ENCODE measurements at places on chromosomes 3 and 15.
A peak's percentile ranks its signal among the peaks of the same experiment; 100 is the strongest.

DNA sequence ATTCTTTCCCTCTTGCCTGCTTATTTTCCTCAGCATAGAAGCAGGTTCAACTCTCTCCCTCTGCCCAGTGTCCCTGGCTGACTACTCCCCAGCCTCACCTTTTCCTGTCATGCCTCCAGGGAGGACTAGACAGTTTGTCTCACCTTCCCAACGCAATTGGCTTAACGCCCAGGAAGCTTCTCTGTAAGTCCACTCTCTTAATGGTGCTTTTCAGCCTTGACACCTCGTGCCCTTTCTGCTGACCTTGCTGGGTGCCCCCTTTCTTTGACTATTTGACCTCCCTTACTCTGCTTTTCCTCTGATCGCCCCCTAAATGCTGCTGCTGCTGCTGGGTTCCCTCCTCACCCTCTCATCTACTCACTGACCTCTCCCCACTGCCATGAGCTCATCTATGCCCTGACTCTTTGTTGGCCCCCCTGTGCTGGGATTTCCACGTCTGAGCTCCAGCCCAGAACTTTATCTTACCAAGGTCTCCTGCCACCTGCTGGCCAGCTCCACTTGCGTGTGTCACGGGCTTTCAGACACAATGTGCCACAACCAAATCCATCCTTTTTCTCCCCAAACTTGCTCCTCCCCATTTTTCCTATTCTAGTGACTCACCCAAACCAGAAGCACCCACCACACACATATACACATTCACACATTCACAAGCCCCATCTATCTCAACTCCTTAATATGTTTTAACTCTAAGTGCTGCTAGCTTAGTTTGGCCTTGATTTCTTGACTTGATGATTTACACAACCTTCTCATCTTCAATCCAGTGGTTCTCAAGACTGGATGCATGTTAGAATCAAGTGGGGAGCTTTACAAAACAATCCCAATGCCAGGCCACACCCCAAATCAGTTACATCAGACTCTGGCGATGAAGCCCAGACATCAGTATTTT lies 16.6 kb downstream of the EPB42 start:
- no peak for DNase-seq

- no peak for DNase-seq
Observed at GRCh38 chr3:71121429-71122167, 461.9 kb downstream of the FOXP1 start.

DNA sequence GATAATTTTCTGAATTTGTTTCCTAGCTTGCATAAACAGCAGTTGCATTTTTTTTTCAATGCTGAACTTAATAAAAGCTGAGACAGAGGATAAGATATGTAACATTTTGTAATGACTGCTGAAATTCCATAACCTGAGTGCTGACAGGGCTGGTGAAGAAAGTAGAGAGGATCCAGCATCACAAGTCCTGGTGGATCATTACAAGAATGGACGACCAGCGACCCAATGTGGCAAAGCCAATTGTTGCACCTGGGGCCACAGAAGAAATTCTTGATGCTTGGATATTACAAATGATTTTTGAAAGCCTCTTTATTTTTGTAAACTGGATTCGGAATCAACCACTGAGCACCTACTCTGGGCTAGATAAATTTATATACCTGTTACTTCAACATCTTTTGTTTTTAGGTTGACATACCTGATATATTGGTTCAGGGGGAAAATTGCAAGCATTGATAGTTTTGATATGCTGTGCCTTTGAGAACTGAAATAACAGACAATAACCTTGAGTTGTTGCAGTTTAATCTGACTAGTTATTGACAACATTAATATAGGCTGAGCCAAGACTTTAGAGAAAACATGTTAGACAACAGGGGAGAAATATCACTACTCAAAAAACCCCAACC lies 3.9 kb upstream of the ACTL6A start:
- peak; percentile 68 for DNase-seq

- DNase-seq: no peak
Observed at GRCh38 chr15:101648356-101648755, 3.8 kb downstream of the TM2D3 start.

DNA sequence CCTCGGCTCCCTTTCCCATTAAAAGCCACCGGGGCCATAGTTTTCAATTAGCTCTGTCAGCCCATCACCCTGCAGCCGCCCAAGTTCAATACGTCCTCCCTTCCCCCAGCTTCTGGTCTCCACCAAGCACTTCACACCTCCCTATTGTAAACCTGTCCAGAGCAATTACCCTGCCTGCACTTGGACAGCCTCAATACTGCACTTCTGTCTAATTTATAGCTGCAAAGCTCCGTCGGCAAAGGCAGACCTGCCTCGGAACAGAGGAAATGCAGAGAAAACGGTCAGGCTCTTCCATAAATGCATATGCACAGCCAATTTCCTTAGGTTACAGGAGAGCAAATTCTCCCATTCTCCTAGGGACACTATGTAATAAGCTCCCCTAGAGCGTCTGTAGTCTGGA lies 21.9 kb downstream of the LRIG1 start:
- no peak for DNase-seq

DNA sequence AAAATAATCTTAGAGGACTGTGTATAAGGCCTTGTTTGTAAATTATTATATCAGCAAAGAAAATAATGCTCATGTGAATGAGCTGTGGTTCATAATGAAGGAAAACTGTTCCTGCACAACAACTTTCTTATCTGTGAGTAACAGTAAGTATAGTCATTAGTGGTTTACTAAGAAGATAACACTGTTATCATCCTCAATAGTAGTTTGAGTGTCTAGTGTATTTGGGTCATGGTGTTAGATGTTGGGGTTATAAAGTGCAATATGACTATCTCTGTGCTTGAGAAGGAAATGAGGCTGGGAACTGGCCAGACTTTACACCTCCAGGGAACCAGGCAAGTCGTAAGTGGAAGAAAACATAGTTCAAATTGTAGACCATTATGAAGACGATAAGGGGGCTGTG lies 15.6 kb downstream of the VPS8 start:
- no peak for DNase-seq

DNA sequence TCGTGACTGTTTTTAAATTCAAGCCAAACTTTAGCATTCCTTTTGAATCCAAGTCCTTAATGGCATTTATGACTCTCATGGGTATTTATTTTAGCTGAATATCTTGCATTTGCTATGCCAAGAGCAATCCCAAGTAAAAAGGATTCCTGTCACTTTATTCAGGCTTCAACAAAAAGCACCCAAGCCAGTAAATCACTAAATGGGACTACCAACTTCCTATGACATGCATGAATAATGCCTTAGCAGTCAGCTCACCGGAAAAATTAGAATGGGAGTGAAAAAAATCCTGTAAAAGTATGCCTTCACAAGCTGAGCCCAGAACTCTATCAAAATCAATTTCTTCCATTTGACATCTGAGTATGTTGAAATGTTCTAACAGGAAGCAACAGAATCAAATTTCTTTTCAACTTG lies 1297.9 kb downstream of the ROBO2 start:
- no peak for DNase-seq
